ENCODE measurements at places on chromosomes 4 and X.

- DNase-seq: peak; percentile 53
These were observed 104.9 kb upstream of the PSAPL1 start for GRCh38 chr4:7539659-7540058.

DNA sequence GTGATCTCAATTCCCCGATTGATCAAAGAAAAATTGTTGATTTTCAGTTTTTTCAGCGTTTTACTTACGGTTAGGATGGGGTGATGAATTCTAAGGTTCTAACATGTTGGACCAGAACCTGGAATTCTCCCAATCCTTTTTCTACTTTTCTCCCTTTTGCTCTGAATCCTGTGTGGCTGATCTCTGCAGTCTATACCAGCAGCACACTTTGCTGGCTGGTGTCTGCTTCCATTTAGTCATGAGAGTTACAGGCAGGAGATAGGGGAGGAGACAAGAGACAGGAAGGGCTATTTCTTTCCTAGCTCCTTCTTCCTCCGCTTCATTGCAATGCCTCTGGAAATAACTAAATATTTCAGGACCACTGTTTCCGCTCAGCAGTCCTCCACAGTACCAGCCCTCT is 623.9 kb downstream of the CENPC start:
- no peak for DNase-seq

GRCh38 chr4:57037982-57038604 is 59.4 kb downstream of the POLR2B start:
- DNase-seq: peak; percentile 54

GRCh38 chr4:167595898-167596297 is 361.6 kb upstream of the SPOCK3 start:
- no peak for DNase-seq

- DNase-seq: no peak
These were observed 59.0 kb downstream of the REELD1 start for GRCh38 chr4:146273204-146273901.

GRCh38 chr4:38818441-38818976 is 13.9 kb upstream of the TLR1 start:
- DNase-seq: no peak

DNA sequence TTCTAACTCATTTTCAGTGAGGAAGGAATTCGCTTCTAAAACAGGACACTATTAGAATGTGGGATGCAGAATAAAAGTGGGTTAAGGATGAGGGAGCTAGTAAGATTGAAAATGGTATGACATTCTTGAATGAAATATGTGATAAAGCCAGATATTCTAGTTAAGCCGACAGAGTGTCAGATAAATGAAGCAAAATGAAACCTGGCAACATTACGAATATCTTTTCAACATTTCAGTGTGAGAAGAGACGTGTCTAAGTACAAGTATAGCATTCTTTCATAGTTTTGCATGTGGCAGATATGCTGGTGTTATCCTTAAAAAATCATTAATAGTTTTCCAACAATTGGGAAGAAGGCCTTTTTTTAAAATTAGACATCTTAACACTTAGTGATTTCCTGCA is 1101.4 kb downstream of the RPA4 start:
- DNase-seq: no peak

GRCh38 chr4:74635490-74636123 is 158.7 kb downstream of the BTC start:
- DNase-seq: no peak

GRCh38 chr4:84691170-84691691 is 108.3 kb downstream of the CDS1 start:
- no peak for DNase-seq

GRCh38 chrX:122591546-122591945 is 592.5 kb upstream of the GRIA3 start:
- DNase-seq: no peak

DNA sequence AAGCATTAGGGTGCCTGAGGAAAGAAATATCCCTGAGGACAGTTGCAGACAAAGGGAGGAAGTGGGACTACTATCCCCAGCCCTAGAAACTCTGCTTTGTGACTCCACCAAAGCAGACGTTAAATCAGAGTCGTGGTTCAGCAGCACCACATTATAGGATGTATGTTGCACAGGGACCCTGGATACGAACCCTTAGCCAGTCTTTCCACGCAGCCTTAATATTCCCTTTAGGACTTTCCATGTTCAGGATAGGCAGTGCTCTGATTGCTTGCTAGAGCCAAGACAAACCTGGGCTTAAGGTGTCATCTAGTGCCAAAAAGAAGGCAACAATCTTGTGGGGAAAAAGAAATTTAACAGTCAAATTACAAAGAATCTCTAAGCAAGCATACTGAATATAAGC is 62.6 kb downstream of the MAD2L1 start:
- DNase-seq: no peak

DNA sequence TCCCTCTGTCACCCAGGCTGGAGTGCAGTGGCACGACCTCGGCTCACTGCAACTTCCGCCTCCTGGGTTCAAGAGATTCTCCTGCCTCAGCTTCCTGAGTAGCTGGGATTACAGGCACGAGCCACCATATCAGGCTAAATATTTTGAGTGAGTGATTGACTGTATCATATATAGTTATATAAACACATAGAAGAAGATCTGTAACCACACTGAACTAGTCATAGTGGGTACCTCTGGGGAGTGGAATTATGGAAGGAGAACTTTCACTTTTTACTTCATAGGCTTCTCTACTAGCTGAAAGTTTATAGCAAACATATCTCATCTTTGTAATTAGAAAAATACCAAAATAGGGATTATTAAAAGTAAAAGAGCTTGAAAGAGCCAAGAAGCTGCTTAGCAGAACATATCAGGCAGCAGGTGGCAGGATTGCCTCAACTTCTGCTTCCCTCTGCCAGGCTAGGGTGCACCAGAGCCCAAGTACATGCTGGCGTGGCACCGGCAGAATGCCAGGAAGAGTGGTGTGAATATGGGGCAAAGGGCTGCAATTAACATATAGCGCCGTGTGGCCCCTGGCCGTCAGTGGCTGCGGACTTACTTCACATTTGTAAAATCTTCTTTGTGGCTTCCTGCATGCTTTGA is 39.5 kb upstream of the CD40LG start:
- no peak for DNase-seq

DNA sequence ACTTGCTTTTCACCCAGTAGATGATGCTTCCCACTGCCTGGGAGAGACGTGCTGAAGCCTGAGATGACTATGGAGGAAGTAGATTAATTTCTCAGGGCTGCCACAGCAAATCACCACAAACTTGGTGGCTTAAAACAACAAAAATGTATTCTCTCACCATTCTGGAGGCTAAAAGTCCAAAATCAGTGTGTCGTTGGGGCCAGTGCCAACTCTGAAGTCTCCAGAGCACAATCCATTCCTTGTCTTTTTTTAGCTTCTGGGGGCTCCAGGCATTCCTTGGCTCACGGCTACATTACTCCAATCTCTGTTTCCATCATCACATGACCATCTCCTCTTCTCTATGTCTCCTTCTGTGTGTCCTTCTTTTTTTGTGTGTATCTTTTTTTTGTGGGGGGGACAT is 105.8 kb upstream of the C1QTNF7 start:
- DNase-seq: no peak

DNA sequence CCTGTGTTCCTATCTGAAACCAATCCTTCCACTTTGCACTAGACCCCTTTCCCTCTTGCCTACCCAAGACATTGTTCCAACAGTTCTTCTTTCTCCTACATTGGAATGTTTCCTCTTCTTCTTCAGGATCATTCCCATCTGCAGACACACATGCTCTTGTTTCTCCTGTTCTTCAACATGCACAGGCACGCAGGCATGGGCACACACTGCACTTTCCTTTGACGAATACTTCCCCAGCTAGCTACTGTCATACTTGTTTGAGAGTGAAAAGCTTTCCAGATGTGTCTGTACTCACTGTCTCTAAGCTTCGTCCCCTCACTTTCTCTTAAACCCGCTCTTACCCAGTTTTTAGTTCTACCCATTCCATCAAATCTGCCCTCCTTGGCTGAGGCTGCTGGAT is 31.8 kb upstream of the ERVMER34-1 start:
- no peak for DNase-seq

GRCh38 chrX:107589243-107589642 is 39.1 kb upstream of the PRPS1 start:
- DNase-seq: no peak

DNA sequence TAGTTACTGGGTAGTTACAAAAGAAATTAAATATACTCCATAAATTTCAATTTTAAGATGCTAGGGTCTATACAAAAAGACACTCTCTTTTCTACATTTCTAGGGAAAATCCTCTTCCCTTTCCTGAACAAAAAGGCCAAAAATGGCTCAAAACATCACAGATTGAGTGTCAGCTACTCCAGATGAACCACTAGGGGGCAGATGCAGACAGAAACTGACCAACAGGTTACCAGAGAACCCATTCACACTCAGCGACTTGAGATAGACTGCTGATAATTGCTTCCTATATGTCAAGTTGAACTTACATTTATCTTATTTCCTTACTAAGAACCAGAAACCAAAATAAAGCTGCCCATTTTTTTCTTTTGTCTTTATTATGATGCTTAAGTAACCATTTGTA is 83.4 kb upstream of the MID1IP1 start:
- peak; percentile 11 for DNase-seq

DNA sequence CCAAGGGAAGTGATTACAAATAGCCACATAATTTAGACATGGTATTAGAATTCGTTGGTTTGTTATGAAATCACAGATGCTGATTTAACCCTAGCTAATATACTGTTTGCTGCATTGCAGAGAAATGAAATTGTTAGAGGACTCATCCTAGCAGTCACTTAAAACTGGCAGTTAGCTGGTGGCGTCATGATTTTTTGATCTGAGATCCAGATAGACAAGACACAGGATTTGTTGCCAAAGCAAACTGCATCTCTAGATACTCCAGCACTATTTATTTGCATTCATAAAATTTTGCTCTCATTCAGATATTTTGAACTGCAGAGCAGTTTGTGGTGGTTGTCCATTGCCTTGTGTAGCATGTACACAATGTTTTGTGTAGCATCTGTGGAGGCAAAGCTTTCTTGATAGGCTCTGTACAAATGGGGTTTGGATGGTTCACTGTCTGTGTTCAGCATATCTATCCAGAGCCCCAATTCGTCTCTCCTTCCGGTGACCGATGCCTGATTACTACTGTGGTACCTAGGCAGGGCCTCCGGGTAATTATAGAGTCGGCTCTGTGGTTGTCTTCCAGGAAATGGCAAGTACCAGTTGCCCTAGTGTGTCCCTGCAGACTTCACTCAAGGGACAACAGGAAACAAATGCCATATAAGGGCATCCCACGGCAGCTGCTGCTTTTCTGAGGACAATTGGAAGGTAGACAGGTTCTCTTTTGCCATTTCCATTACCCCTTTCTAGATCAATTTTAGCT is 30.1 kb upstream of the SPARCL1 start:
- no peak for DNase-seq

- peak; percentile 31 for DNase-seq
These were observed 824.0 kb downstream of the STIM2 start for GRCh38 chr4:27684610-27685011.

DNA sequence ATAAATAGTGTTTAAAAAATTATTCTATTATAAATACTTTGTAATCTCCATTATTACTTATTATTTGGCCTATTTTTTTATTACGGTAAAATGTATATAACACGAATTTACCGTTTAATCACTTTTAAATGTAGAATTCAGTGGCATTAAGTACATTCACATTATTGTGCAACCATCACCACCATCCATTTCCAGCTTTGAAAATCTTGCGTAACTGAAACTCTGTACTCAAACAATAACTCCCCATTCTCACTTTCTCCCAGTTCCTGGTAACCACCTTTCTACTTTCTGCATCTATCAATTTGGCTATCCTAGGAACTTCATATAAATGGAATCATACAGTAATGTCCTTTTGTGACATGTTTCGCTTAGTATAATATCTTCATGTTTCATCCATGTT is 45.7 kb downstream of the PASD1 start:
- peak; percentile 4 for DNase-seq

DNA sequence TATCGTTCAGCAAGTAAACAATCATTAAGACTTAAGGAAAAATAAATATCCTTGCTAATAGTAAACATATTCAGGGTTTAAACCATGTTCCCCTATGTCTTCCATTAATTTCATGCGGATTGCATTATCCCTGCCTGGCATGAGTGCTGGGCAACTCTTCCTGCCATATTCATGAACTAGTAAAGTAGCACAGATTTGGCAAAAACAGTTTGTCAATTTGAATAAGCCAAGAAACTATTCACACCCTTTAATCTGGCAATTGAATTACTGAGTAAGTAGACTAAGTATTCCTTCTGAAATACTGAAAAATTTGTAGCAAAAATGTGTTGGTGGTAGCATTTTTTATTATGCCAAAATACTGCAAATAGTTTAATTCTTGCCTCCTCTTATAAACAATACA is 512.0 kb downstream of the NLGN4X start:
- DNase-seq: no peak

DNA sequence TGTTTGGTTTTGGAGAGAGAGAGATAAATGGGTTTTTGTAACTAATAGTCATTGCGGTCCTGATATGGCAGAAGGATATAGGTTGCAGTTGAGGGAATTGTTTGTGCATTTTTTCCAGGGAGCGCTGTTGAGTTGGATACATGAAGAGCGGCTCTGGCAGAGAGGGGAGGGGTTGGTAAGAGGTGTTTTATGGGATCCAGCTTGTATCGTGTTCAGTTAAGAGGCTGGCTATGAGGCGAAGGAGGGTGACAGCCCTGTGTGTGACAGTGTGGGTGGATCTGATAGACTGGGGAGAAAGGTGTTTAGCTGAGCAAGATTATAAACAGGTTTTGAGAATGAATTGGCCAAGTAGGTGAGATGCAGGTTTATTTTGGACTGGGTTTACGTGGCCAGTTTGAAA is 1.5 kb downstream of the SPANXN4 start:
- no peak for DNase-seq

DNA sequence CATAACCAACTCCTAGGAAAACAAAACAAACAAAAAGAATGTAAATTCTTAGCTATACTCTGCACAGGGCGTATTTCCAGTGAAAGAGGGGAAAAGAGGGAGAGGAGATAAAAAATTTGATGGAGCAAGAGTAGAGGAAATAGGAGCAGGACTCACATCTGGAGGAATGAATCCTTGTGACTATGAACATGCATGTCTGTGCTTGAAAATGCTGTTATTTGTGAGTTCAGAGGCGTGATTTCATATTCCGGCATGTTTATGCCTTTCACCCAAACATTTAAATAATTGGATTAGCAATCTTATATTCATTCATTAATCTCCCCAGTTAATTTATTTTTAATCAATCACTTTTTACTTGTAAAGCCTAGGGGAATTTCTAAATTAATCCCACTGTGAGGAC is 11.2 kb upstream of the NUDT11 start:
- no peak for DNase-seq

DNA sequence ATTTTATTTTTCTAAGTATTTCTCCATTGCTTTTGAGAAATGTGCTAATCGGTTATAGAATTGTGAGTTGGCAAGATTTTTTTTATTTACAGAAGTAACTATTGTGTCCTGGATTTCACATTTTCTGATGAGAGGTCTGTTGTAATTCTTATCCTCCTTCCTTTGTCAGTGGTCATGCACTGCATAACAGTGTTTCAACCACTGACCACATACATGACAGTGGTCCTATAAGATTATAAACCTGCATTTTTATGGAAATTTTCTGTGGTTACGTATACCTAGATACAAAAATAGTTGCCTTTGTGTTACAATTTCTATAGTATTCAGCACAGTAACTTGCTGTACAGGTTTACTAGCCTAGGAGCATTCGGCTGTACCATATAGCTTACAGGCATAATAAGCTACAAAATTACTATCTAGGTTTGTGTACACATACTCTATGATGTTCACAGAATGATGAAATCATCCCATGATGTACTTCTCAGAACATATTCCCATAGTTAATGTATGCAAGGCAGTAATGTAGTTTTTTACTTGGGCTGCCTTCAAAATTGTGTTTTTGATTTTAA is 47.8 kb downstream of the APELA start:
- DNase-seq: no peak

GRCh38 chr4:1236103-1236641 is 12.8 kb downstream of the CTBP1 start:
- DNase-seq: no peak

GRCh38 chr4:128639541-128640270 is 169.8 kb upstream of the JADE1 start:
- no peak for DNase-seq

Measured in HuH-7 (cell line).